Fibroblast of the conjunctiva (primary cell): ENCODE measurements at places on chromosomes 2 and 18.

- DNase-seq: no peak
Observed at GRCh38 chr2:133271105-133271504, 297.2 kb downstream of the NCKAP5 start.

GRCh38 chr2:178072383-178073301 lies at the start of gene PDE11A:
PDE11A (minus strand) TSS chr2:178072777; CDS start chr2:178072437, 340 bp downstream.
- peak; percentile 24 for DNase-seq

DNA sequence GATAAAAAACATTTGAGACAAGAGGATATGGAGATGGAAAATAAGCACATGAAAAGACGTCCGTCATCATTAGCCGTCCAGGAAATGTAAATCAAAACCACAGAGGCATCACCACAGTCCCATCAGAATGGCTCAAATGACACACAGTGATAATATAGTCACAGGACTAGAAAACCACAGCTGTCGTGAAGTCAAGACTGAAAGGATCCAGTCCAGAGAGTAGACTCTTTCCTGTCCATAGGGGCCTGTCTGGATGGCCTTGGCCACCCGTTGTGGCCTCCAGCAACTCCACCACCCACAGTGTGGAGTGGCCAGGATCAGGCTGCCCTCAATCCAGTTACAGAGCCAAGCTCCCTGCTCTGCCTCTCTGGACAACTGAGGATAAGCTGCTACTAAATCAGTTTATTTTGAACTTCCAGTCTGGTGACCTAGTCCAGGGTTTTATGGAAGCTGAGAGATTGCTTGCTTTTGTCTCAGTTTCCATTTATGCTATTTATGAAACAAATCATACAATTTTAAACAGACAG lies 60.4 kb downstream of the RHOB start:
- no peak for DNase-seq

GRCh38 chr2:122323927-122324326 lies 568.5 kb downstream of the TSN start:
- no peak for DNase-seq

GRCh38 chr2:105890856-105891255 lies 146.1 kb downstream of the NCK2 start:
- no peak for DNase-seq
